ENCODE measurements at places on chromosomes 16 and 17. TPM values are rescaled to one million over a fixed set of nuclear protein-coding genes. Genes with fewer than 3 reads are reported as not detected.

The SRL gene
- total RNA-seq: not detected

The KRTAP4-3 gene
- total RNA-seq: not detected

The ZKSCAN2 gene
- total RNA-seq: 2.6 TPM

The NPB gene
- total RNA-seq: 0.25 TPM

The NPIPB6 gene
- total RNA-seq: 0.69 TPM

The MRPL28 gene
- total RNA-seq: 59.4 TPM

The TBC1D3B gene
- 2.3 TPM for total RNA-seq

The SOX15 gene
- 2.4 TPM for total RNA-seq

The CDH16 gene
- total RNA-seq: 414 TPM

GRCh38 chr17:40545660-40546059 is 19.6 kb downstream of the CCR7 start:
- DNase-seq: no peak

DNA sequence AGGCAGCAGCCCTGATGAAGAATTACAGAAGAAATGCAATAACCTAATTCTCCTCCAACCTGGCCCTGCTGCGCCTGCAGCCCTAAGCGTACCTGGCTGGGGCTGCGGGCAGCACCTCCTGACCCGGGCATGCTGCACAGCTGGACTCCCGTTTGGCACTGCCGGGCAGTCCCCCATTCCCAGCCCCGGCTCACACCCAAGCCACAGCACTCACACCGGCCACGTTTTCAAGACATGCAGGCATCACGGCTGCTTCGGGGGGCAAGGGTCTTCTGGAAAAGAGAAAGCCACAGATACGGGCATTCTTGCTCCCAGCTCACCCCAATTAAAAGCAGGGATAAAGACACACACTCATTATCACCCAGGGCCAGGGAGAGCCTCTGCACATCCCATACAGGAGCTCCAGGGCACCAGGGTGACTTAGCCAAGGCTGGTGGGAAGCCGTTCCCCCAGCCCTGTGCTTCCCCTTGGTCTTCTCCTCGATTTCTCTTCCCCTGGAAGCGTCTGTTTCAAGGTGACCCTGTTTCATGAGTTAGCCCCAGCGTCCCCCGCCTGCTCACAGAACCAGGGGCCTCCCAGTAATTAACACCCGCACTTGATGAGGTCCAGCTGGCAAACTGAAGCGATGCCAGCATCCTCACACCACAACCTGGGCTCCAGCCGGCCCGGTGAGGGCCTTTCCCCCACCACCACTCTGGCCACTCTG is 216.7 kb downstream of the C16orf78 start:
- DNase-seq: no peak

DNA sequence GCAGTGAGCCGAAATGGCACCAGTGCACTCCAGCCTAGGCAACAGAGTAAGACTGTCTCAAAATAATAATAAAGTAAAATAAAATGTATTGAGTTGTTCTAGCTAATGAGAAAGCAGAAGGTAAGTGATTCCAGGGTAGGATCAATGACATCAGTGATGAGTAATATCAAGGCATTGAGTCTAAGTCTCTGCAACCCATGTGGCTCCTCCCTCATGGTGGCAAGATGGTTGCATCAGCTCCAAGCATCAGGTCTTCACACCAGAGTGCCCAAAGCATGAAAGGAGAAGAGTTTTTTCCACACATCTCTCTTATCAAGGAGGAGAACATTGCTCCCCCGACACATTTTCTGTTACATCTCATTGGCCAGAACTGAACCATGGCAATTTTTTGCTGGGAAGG is 34.8 kb upstream of the GAS7 start:
- DNase-seq: no peak

DNA sequence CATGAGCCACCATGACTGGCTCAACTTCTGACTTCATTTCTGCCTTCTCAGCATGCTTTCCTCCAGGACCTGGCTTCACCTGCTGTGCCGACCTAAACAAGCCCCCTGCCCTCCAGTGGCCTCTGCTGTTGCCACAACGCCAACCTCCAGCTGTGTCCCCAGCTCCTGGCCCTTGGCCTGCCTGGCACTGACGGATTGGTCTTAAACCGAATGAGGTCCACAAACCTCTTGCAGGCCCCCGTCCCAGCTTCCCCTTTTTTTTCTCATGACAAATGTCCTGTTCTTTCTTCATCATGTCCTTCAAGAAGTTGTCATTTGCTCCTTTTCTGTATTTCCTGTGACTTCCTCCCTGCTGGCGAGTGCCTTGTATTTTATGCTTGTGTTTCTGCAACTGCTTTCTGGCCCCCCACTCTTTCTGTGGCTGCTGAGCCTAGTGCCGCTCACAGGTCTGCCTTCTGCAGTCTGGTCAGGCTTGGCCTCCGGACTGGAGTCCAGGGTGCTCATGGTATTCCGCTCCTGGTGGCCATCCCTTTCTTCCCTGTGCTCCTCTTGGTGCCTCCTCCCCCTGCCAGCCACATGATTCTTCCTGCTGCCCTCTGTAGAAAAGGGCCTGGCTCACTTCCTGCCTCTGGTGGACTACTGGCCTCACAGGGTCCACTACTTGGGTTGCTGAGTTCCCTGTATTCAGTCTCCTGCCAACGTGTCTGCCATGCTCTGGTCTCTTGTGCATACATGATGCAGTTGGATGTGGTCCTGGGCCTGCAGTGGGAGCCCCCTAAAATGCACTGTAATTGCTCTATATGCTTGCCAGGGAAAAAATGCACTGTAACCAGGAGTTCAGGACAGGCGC is 2.9 kb downstream of the ATP6V0C start:
- DNase-seq: peak; percentile 50

DNA sequence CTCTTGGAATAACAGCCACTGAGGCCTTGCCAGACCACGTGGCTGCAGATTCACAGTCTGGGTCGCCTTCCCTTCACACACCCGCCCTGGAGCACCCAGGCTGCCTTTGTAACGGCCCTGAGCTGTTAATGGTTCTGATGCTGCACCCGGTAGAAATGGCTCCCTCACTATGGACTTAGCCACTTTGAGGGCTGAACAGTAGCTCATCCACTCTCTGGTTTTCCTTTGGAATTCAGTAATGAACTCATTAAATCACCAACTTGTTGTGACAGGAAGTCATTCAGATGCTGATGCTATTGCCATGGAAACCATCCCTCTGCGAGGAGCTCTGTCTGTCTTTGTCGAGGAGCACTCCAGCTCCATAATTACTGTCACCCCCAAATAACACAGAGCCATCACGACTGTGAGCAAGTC is 59.2 kb downstream of the CDK5R1 start:
- no peak for DNase-seq

DNA sequence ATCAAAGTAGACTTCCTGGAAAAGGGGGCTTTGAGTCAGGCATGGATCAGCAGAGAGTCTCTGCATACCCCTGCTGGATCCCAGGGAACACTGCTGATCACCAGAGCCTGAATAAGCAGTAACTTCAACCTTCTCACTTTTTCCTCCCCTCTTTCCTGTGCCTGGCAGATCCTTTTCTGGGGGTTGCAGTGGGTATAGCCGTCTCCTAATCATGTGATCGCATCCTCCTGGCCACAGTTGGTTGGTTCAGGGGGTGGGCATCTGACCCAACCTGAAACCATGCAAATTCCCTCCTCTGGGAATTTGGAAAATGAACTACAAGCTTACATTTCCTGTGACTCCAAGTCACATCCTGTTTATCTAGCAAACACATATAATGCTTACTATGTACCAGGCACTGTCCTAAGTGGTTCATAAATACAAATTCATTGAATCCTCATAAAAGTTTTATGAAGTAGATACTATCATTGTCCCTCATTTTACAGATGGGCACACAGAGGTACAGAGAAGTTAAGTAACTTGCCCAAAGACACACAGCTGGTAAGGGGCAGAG is 120.3 kb downstream of the AXIN2 start:
- DNase-seq: no peak

GRCh38 chr16:75402821-75403475 is 30.4 kb downstream of the CFDP1 start:
- peak; percentile 52 for DNase-seq

GRCh38 chr17:37547986-37548385 is 58.3 kb downstream of the DUSP14 start:
- DNase-seq: no peak

DNA sequence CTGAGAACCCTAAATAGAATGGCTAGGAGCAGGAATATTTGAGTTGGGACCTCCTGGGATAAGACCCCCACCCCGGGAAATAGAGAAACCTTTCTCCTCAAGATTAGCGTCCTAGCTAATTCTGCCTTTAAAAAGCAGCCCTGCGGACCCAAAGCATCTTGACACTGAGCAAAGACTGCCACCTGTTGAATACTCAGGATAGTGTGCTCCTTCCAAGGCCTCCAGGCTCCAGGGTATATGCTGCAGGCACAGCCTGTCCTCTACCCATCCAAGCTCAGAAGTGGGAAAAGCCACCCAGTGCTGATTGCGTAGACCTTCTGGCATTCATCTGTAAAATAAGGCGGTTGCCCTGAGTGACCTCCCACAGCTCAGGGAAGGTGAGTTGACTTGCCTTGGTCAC is 456.2 kb upstream of the DYNLRB2 start:
- DNase-seq: peak; percentile 68

DNA sequence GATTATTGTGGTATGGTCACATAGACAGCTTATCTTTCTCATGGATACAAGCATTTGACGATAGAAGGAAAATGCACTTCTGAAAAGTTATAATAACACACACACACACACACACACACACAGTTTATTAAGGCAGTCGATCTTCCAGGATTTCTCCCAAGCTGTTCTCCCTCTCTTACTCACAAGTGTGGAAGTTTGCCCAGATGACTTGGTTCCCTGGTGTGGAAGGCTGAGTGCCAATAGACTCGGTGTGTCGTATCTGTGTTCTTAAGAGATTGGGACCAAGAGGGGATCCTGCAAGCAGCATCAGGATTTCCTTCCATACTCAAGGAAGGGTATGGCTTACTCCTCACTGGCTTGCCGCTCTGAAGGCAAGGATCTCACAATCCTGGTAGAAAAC is 279.6 kb downstream of the HS3ST3B1 start:
- DNase-seq: no peak

GRCh38 chr17:34366010-34366409 is 3.0 kb upstream of the CCL1 start:
- no peak for DNase-seq

DNA sequence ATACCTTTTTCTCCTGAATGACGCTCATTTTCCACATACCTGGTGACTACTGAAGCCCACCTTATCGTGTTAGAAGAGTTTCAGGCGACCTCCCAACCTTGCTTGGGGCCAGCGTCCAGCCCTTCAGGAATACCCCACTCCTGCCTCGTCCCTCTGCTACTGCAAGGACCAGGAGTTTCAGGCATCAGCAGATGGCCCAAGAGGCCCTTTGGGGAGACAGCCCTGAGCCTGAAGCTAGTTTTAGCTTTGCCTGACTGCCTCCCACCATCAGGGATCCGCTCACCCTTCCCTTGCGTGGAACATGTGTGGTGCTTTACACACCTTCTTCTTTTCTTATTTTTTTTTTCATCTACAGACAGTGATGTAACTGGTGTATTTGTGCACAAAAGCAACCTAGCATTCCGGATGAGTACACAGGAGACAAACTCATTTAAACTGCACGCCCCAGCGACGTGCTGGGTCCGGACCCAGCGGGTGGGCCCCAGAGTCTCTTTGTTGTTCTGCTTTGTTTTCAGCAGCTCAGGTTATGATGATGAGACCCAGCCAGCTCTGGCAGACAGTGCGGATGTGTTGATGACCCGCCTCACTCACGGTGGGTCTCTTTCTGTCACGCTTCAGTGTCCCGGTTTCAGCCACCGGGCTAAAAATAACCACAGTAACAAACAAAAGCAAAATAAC is 242.4 kb downstream of the C16orf95 start:
- DNase-seq: no peak

DNA sequence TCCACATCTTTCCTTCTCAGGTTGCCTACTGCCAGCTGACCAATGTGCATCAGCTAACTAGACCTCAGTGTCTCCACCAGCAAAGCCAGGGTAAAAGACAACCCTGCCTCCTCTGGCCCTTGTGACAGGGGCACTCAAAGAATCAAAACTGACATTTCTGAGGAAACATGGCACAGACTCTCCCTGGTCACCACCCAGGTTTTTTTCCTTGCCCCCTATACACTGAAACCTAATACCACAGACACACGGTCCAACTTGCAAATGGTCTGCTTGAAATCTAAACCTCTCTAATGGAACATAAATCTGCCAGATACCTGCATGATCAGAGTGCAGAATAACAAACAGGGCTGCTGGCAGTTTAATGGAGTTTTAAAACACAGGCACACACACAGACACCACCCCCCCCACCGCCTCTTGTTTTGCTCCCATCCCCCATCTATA is 19.5 kb upstream of the CORO6 start:
- DNase-seq: peak; percentile 25

DNA sequence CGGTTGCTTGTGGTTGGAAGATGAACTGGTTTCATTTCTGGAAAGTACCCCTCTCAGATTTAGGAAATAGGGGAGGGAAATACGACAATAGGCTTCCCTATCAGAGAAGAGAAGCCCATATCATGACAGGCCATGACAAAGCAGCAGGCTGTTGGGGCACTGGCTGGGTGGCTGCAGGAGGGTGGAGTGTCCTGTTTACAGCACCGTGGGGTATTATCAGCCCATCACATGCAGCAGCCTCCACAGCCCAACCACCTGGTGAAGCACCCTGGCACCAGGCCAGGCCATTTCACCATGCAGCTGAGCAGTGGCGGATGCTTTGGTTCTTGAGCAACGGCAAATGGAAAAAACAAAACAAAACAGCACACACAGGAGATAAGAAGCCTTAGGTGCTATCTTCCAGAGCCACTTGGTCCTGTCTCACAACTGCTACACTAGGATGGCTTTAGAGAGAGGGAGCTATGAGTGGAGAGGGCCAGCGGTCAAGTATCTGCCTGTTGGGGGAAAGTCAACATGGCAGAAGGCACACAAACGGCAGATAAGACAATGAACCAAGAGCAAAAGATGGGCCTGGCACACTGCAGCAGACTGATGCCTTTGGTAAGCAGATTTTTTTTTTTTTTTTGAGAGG is 24.2 kb downstream of the FAM117A start:
- peak; percentile 25 for DNase-seq

DNA sequence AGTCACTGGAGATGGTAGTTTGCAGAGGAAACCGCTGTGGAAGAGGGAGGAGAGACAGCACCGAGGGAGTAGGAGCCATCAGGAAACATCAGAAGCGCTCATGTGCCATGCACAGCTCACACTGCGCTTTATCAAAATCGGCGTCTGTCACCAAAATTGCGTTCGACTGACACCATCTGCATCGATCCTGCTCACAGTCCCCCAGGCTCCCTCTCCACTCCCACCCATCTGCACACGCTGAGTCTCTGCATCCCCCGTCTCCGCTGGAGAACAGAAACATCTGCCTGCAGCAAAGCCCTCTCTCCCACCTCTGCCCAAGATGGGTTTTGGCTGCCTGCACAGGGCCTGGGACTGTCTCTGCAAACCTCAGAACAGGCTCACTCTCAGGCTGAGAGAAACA is 187.5 kb upstream of the RPL38 start:
- no peak for DNase-seq

- no peak for DNase-seq
Measured at GRCh38 chr17:79404136-79404911, 206.5 kb downstream of the RBFOX3 start.

GRCh38 chr16:14303182-14303618 is 232.1 kb downstream of the MRTFB start:
- no peak for DNase-seq

DNA sequence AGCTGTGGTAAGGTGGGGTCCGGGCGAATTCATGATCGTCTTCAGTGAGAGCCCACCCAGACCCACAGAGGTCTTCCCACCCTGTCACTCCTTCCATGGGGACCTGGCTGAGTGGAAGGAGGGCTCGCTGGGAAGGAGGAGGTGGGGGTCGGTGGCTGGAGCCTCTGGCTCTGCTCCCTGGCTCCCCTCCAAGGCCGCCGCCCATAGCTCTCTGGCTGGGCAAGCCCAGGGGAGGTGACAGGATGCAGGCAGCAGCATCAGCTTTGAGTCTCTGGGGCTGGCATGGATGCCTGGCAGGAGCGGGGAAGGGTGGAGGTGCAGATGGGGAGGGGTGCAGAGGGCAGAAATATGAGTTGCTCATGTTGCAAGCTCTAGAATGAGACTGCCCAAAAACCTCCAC is 147.0 kb downstream of the ENGASE start:
- DNase-seq: no peak

Measured in renal cortical epithelial cell (primary cell).